OCI-LY7 (cell line): ENCODE measurements at places on chromosomes 3 and 15.
A peak's percentile ranks its signal among the peaks of the same experiment; 100 is the strongest.

- no peak for DNase-seq
Observed at GRCh38 chr15:47439146-47440111, 277.9 kb upstream of the SEMA6D start.

GRCh38 chr3:52912885-52913731 lies 15.8 kb upstream of the STIMATE start:
- no peak for DNase-seq

- no peak for DNase-seq
Observed at GRCh38 chr3:117434661-117435412, 725.3 kb downstream of the TUSC7 start.

GRCh38 chr3:24043985-24044384 lies 98.9 kb downstream of the NR1D2 start:
- no peak for DNase-seq

GRCh38 chr3:132362329-132362728 lies 45.1 kb downstream of the ACP3 start:
- no peak for DNase-seq

GRCh38 chr15:23518104-23518503 lies 47.4 kb upstream of the MKRN3 start:
- no peak for DNase-seq

GRCh38 chr3:172516318-172517214 lies 6.7 kb downstream of the TNFSF10 start:
- DNase-seq: no peak

GRCh38 chr3:146813496-146813895 lies 208.3 kb upstream of the PLSCR5 start:
- DNase-seq: no peak

GRCh38 chr3:126170073-126170777 lies 10.2 kb downstream of the ALDH1L1 start:
- DNase-seq: no peak

- DNase-seq: no peak
Observed at GRCh38 chr3:64141476-64141875, 83.8 kb downstream of the PRICKLE2 start.

DNA sequence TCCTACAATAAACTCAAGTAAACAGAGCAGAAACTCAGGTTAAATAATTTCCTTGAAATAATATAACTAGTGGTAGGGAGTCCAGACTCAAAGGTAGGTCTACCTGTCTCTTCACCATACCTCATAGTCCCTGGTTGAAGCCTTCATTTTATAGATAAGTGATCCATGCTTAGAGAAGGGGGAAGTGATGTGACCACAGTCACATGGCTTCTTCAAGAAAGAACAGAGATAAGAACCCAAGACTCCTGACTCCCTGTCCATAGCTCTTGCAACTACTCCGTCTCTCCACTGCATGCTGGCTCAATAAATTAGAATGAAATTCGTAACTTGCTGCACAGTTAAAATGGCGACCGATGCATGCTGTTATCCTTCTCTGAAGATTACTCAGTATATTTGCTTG lies 11.0 kb upstream of the C15orf61 start:
- DNase-seq: no peak

GRCh38 chr15:72086920-72087648 lies 30.9 kb downstream of the MYO9A start:
- no peak for DNase-seq

- DNase-seq: no peak
Observed at GRCh38 chr3:165359005-165359404, 162.8 kb upstream of the SLITRK3 start.

GRCh38 chr3:130850044-130850797 lies 43.7 kb upstream of the ATP2C1 start:
- no peak for DNase-seq

GRCh38 chr3:14389716-14390115 lies 12.7 kb upstream of the SLC6A6 start:
- peak; percentile 94 for DNase-seq

DNA sequence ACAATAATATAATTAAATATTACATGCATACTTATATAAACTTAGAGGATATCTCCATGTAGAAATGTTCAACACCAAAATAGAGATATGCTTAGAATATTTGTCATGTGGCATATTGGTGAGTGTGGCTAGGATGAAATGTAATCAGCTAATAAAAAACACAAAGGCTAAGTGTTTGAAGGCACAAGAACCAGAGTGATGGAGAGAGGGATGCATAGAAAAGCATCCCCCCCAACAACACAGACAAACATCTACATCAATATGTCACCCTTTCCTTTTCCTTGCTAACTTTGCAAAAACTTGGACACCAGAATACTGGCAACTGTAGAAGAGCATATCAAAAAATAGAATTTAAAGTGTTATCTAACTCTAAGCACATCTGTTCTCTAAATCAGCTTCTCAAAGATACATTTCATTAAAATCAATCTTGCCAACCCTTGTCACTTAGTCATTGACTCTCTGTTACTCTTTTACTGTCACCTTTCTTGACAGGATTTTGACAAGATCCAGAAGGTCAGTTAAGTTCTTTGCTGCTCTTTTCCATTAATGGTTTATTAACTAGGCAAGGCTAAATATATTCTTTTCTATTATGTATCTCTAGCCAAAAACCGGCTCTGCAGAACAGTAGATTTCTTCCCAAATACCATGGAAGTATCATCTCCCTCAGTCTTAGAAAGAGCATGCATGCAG lies 695.9 kb downstream of the OTOL1 start:
- no peak for DNase-seq

DNA sequence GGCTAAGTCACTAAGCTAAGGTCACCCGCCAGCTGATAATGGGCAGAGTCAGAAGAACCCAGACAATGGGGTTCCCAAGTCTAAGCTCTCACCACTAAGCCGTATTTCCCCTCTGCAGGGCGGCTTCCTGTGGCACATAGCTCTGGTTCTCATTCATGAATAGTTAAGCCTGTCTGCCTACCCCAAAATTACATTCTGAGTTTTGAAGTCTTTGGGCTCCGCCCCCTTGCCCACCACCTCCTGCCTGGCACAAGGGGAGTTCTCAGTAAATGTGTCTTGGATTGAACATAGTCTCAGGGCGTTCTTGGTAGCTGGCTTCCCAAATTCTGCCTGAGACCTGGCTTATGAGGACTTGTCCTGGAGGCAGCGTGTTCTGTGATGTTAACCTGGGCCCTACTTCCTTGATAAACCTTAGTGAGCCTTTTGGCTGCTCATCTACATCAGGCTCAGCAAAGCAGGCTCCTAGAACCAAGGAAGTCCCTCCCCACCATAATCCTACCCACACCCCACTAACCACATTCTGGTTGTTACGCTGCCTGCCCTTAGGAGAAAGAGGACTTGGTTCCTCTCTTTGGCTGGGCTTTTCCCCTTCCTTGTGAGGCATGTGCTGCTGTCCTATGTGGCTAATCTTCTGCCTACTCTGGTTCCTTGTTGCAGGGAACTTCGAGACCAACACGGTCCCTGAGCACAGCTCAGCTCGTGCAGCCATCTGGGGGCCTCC lies 54.9 kb downstream of the STARD5 start:
- DNase-seq: no peak

DNA sequence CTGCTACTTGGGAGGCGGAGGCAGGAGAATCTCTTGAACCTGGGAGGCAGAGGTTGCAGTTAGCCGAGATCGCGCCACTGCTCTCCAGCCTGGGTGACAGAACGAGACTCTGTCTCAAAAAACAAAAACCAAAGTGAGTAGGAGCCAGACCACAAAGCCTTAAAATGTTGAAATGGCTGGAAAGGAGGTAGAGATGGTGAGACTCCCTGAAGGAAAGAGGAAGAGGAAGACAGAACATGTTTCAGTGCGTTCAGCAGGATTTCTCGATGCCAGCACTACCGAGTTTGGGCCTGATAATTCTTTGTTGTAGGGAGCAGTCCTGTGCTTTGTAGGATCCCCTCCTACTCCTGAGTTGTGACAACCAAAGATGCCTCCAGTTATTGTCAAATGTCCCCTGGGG lies 189.9 kb downstream of the AKAP13 start:
- DNase-seq: no peak

- DNase-seq: no peak
Observed at GRCh38 chr3:62454916-62455315, 81.6 kb upstream of the FEZF2 start.

- DNase-seq: no peak
Observed at GRCh38 chr15:63893866-63894661, 60.3 kb upstream of the HERC1 start.

DNA sequence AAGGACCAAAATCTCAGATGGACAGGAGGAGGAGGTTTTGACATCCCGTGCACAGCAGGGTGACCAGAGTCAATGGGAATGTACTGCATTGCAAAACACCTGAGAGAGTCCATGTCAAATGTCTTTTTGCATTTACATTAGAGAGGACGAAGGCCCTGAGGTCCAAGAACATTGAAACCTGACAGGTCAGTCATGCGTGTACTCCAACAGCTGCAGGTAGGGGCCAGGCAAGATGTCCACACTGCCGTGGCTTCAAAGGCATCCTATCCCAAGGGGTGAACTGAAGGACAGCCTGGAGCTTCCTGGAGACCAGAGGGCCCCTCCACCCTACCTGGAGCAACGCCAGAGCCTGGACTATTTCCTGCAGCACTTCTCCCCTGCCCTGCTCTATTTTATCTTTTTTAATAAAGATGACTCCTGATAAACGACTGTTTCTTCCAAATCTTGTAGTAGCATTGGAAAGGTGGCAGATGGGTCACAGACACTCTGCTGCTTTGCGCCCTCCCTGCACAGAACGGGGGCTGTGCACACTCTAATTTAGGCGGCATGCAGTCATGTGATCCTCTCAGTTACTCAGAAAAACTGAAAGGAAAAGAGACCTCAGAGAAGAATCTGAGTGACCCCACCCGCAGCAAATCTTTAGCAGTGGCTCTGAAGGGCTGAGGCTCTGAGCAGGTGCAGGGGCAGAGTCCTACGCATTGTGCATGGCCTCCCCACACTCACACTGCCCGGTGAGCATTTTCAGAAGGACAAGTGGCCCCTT lies 68.2 kb downstream of the HMCES start:
- DNase-seq: peak; percentile 9

- peak; percentile 34 for DNase-seq
Observed at GRCh38 chr3:64244011-64244942, 19.0 kb upstream of the PRICKLE2 start.

GRCh38 chr15:26084771-26085170 lies 221.6 kb upstream of the ATP10A start:
- DNase-seq: no peak

DNA sequence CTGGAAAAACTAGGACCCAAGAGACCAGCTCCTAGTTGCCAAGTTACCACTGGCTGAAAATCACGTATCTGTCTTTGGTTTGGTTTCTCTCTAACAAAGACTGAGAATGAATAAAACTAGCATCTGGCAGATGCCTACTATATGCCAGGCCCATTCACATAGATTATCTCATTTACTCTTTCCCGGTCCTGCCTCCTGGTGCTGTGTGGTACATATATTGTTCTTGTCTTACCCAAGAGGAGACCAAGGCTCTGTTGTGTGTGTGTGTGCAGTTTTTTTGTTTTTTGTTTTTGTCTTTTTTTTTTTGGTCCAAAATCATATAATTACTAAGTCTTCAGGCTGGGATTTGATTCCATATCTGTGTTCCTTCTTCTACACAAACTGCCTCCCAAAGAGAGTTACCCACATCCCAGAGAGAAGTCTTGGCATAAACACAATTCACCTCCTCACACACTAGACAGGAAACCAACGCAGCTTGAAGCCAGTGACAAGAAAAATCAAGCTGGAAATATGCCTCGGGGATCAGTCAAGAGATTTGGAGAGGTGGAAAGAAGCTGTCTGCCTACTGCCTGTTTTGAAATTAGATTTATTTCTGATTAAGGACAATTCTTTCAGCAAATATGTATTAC lies 891 bp downstream of the AHSG start:
- DNase-seq: no peak

- DNase-seq: no peak
Observed at GRCh38 chr3:127183931-127184869, 8.7 kb upstream of the PRR23E start.

- DNase-seq: no peak
Observed at GRCh38 chr3:55668359-55668758, 181.3 kb upstream of the WNT5A start.

DNA sequence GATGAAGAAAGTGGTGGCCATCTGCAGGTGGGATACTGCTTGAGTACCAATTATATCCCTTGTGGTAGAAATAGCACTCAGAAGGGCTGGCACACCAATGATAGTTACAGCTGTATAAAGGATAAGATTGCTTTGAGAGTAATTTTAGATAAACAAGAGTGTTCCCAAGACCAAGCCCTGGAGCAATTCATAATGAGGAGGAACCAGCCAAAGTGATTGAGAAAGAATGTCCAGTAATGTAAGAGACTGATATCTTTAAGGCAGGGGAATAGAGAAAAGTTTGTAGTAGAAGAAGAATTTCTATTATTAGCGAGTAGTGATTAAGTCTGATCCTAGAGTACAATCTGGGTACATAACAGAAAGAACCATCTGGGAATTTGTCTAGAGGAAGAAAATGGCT lies 945.1 kb downstream of the OTOL1 start:
- DNase-seq: no peak

DNA sequence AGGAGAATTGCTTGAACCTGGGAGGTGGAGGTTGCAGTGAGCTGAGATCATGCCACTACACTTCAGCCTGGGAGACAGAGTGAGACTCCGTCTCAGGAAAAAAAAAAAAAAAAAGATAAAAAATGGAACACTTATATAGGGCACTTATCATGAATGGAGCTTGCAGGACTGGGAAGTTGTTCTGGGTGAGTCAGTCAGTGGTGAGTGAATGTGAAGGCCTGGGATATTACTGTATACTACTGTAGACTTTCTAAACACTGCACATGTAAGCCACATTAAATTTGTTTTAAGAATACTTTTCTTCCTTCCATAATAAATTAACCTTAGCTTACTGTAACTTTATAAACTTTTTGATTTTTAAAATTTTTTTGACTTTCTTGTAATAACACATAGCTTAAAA lies 59.8 kb downstream of the SFMBT1 start:
- DNase-seq: no peak

DNA sequence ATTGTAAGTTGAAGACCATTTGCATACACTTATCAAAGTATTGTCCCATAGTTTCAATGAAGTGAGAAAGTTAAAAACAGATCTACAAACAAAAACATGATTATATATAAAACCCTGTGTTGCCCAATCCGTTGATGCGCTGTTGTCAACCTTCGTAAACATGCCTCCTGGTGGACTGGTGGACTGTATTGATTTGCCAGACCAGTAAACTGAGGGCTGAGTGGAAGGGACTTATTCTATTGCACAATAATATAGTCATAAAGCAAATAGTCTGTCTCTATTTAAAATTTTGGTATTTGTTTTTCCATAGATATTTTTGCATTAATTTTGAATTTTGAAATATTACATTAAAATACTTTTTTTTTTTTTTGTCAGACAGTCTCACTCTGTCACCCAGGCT lies 102.5 kb downstream of the GAP43 start:
- no peak for DNase-seq

- no peak for DNase-seq
Observed at GRCh38 chr15:71249986-71250385, 134.7 kb downstream of the THSD4 start.

DNA sequence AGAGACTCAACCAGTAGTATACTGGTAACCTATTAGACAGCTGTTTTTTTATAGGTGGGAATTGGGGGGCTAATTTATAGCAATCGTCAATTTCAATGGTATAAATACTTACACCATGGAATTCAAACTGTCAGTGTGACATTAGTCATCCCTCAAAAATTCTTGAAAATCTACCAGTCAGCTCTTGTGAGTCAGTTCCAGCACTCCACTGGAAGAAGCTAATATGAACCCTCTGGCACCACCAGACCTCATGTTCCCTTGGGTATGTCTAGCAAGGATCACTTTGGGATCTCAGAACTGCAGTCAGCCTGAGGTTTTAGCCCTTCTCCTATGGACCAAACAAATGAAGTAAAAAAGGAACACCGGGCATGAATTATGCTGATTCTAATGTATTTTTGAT lies 11.8 kb upstream of the UACA start:
- no peak for DNase-seq
